ENCODE measurements at places on chromosomes 6 and 20.

DNA sequence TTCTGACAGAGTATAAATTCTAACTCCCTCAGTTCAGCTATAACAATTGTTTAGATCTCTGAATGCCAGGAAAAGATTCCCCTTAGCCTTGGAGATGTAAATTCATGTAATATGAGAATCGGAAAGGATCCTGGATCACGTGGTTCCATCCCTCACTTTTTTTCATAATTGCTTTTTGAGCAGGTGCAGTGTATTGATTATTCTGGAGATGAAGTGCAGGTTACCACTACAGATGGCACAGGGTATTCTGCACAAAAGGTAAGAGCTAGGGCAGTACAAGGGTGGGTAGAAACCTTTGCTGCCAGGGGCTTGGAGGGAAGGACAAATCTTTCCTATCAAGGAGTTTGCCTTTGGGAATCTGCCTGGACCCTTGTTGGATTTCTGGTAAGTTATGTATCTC is 52.7 kb downstream of the KDM1B start:
- DNase-seq, result no peak

GRCh38 chr20:6142348-6142993 is 19.6 kb upstream of the FERMT1 start:
- peak; percentile 55 for DNase-seq

DNA sequence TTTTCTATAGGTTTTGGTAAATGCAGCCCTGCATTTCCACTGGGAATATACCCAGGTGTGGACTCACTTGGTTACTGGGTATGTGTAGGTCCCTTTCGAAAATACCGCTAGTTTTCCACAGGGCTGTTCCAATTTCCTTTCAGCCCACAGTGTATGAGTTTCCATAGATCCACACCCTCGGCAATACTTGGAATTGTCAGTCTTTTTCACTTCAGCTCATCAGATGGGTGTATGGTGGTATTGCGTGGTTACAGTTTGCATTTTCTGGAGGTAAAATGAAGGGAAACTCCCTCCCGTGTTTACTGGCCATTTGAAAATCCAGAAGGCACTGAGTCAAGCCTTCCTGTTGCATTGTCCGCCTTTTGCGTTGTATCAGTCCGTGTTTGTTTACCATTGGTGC is 453.6 kb downstream of the CDH26 start:
- DNase-seq, result no peak

- DNase-seq, result no peak
These were observed 67.8 kb downstream of the RNF182 start for GRCh38 chr6:13992417-13993055.

DNA sequence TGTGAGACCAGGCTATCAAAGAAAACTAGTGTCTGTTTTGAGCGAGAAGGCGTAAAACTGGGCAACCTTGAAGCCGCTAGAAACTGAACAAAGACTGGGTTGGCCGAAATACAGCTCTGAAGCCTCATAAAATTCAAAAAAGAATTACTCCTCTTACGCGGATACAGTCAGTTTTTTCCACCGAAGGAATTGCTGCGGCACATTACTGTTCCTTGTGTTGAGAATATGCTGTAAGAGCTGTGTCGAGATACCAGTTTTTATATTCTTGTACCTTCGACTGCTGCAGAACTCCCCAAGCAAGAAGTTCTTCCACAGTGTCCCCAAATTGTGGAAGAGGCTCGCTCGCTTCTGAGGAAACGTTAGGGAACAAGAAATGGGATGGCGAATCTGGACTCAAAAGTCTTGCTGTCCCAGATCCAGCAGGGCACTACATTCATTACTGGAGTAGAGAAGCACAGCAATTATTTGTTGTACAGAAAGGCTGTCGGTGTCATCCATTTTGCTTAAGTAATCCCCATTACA is 523 bp upstream of the COX7A2 start:
- no peak for DNase-seq

- no peak for DNase-seq
These were observed 70.0 kb downstream of the HDDC2 start for GRCh38 chr6:125231574-125232343.

- DNase-seq, result peak; percentile 58
These were observed 859 bp upstream of the BIRC7 start for GRCh38 chr20:63234693-63235398.

- DNase-seq, result peak; percentile 60
These were observed 75.2 kb upstream of the CHD6 start for GRCh38 chr20:41693136-41693979.

- no peak for DNase-seq
These were observed 754.7 kb upstream of the NRSN1 start for GRCh38 chr6:23371132-23371915.

DNA sequence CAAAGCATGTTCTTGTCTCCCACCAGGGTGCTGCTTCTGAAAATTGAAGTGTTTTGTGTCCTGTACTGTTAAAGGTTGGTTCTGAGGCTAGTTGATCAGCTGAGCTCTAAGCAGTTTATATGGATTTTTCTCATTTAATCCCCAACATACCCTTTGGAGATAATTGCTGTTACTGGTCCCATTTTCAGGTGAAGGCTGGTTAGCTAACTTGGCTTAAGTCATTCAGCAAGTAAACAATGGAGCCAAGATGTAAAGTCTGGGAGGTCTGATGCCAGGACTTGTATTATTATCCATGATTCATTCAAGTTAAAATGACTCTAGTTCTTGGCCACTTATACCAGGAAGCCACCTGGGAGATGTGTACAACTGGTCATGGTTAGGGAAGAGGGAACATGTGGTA is 42.5 kb upstream of the FERMT1 start:
- DNase-seq, result no peak

- DNase-seq, result no peak
These were observed 87.6 kb downstream of the MYLK4 start for GRCh38 chr6:2663123-2663522.

- no peak for DNase-seq
These were observed 56.9 kb downstream of the RAMACL start for GRCh38 chr6:166529586-166529985.

DNA sequence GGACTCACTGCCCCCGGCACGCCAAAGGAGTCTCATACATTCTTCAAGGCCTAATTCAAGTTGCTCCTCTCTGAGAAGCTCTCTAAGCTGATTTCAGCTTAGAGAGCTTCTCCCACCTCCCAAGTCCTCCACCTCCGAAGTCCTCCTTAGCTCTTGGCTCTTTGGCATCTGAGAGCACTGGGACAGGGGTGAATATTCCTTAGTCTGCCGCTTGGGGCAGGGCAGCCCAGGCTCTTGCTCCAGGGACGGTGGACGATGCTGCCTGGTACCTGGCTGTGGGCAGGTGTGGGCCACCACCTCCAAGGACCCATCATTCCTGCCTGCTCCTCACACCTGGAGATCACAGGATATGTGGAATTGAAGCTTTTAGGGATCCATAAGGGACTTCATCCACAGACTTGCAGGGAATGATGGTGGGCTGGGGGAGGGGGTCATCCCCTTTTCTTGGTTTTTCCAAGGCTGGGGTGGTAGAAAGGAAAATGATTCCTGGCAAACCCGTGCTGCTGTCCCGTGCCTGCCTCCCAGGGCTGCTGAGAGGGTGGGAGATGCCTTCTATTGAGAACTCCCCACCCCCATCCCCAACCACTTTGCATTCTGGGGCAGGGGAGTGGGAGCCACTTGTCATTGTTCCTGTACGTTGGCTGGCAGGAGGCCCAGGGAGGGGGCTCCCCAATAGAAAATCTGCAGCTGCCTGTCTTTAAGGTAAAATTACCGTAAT is 57.4 kb downstream of the ARHGAP40 start:
- DNase-seq, result peak; percentile 52

DNA sequence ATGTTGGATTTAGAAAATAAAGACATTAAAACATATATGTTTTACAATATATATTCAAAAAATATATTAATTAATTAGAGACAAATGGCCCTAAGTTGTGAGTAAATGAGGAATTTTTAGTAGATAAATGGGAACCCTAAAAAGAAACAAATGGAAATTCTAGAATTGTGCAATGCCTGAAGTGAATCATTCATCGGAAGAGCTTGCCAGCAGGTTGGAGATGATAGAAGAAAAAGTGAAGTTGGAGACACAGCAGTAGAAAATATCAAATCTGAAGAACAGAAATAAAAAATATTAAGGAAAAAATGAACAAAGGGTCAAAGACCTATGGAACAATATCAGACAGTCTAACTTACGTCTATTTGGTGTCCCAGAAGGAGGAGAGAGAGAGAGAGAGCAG is 109.4 kb upstream of the NEDD9 start:
- DNase-seq, result no peak

- DNase-seq, result no peak
These were observed 1.1 kb downstream of the AIG1 start for GRCh38 chr6:143061597-143062385.

- no peak for DNase-seq
These were observed 4.9 kb downstream of the CLIC5 start for GRCh38 chr6:46010771-46011170.

DNA sequence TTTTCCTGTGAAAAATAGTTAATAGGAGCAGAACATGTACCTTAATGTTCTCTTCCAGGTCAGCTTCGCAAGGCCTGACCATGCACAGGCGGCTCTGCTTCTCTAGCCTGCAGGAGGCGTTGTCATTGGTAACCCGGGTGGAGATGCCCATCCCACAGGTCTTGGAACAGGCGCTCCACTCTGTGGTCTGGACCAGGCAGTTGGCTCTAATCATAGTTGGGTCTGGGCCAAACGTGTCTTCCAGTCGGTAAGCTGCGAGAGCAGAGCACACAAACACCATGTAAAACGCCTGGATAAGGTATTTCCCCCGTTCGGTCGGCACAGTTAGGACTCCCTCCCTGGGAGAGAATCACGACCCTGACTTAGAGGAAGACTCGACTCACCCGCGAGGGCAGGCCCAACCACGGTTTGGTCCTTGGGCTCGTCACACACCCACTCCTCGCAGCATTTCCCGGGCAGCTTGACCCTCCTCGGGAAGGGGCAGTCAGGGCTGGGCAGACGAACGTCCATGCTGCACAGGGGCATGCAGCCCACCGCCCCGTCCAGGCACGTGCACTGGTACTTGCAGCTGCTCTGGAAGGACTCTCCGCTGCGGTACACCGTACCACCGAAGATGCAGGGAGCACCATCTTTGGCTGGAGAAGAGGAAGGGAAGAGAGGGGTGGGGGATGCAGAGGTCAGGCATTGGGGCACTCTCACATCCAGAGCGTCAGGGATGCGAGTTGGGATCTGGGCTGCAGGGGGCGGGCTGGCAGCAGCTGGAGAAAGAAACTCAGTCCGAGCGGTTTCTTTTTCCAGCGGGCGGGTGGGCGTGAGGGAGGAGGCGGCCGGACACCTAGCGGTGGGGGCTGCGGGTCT is 1.0 kb downstream of the CCN2 start:
- peak; percentile 83 for DNase-seq

- no peak for DNase-seq
These were observed 84.7 kb downstream of the PHACTR3 start for GRCh38 chr20:59688999-59689398.

GRCh38 chr6:158242071-158242606 is 70.1 kb upstream of the TULP4 start:
- no peak for DNase-seq

DNA sequence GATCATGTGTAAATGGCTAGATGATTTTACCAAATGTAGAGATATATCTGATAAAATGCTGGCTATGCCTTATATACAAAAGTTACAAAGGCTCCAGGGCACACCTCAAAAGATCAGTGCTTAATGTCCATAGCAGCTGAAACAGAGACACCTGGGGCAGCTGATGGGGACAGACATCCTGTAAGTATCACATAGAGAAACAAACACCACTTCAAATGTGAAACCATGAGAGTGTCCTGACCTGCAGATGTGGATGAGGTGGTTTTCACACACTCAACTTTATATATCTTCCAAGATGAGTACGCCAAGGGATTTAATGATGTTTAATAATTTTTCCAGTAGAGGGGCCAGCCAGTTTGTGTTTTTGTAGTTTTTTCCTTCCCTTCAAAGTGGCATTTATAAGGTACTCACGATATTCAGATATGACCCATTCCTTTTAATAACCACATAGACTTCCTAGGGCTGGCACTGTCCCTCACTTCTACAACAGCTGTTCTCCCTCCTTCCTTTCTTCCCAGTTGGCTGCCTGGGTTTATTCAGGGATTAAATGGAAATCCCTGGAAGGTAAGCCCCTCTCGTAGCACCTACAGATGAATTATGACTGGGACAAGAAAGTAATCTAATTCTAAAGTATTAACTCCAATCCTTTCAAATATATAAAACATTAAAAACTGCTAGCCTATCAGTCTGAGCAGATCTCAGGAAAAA is 50.3 kb upstream of the MCM9 start:
- no peak for DNase-seq

DNA sequence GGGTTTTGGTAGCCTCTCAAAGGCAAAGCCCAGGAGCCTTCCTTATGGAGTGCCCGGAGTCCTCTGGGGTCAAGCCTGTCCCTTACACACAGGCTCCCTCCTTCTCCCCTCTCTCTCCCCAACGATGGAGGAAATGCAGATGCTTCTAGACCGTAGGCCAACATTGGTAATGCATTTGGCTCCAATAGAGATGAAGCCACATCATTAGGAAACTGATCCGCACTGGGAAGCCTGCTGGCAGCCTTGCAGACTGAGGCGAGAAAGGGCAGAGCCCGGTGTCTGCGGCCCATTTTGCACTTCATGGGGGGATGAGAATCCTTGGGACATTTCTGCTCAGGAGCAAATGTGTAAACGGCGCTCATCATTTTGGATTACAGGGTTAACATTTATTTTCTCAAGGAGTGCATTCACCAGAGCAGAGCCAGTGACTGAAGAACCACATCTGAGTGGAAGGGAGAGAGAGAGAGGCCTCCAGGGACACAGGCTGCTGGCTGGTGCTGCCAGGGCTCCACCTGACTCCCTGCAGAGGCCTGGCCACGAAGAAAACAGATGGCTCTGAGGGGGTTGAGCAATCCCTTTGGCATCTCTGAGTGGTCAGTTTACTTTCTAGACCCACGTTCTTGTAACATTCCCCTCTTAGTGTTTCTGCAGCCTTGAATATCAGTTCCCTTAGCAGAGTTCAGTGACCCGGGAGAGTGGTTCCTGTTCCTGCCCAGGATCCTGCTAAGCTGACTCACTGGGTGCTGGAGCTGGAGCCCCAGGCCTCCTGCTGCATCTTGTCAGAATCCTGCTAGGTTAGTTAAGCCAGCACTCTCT is 4.4 kb upstream of the CST3 start:
- DNase-seq, result no peak

GRCh38 chr20:50891138-50891537 is 40.1 kb downstream of the ADNP start:
- no peak for DNase-seq

DNA sequence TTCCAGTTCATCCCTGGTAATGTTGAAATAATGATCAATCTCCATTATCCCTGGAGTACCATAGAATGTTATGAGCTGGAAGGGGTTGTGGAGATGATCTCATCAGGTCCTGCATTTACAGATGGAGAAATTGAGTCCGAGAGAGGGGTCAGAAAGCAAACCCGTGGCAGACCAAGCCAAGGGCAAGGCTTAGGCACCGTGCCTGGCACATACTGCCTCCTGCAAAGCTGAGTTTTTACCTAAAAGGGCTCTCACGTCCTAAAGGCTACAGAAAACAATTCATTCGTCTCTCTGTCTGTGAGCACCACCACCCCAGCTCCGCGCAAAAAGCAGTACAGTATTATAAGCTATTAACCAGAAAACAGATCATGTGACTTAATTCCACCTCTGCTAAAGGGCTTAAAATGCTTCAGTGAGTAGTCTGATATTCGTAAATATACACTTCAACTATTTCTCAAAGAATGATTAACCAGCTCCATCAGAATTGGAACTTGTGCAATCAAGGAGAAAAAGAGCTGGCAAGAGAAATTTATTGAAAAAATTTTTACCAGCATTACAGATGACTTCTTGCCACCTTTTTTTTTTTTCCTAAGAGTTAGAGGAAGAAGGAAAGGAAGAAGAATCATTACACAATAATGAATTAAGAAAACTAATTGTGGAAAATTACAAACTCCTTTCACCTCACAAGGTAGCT is 3.4 kb upstream of the PARD6B start:
- no peak for DNase-seq
